CD4-positive, CD25-positive, alpha-beta regulatory T cell (primary cell): ENCODE measurements at places on chromosomes 7 and 10. TPM values are rescaled to one million over a fixed set of nuclear protein-coding genes. Genes with fewer than 3 reads are reported as not detected.

Gene KCP
- polyA plus RNA-seq, result not detected

Gene LRMDA
- polyA plus RNA-seq, result not detected

Gene COMTD1
- 35.0 TPM for polyA plus RNA-seq

Gene OR2A5
- not detected for polyA plus RNA-seq

Gene KLF14
- not detected for polyA plus RNA-seq

Gene SLC16A12
- polyA plus RNA-seq, result not detected

Gene GTF2IRD1
- polyA plus RNA-seq, result not detected

DNA sequence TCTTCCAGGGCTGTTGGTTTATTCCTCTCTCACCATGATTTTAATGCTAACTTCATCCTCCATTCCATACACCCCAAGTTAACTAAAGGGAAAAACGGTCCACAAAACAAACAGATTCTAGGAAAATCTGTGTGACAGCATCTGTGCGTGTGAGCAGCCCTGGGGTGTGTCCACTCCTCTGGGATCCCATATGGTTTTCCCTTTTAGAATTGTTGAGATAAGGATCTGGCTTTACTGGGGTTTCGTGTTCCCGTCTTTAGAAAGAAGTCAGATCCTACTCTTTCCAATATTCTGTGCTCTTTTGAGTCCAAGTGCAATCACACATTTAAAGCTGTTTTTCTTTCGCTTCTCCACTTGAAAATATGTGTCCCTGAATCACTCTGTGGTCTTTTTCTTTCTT lies 257.1 kb downstream of the KLF6 start:
- no peaks in the 10 kb centered on the region for H3K4me1 ChIP-seq
- no peak overlapping the region for H3K4me3 ChIP-seq
- H3K36me3 ChIP-seq, result no peaks in the 10 kb centered on the region
- DNase-seq, result no peak
- no peaks in the 10 kb centered on the region for H3K27me3 ChIP-seq

GRCh38 chr10:23063973-23064812 lies 31.2 kb upstream of the MSRB2 start:
- H3K27me3 ChIP-seq, result peaks cover under 1% of the 10 kb centered on the region
- no peaks in the 10 kb centered on the region for H3K36me3 ChIP-seq
- H3K4me1 ChIP-seq, result no peaks in the 10 kb centered on the region
- no peak overlapping the region for H3K27ac ChIP-seq
- DNase-seq, result no peak
- H3K4me3 ChIP-seq, result no peak overlapping the region

GRCh38 chr7:54591404-54592386 lies 49.5 kb downstream of the VSTM2A start:
- no peak overlapping the region for H3K27ac ChIP-seq
- no peak overlapping the region for H3K4me3 ChIP-seq
- DNase-seq, result no peak
- H3K4me1 ChIP-seq, result no peaks in the 10 kb centered on the region
